ENCODE measurements at places on chromosomes 7 and 10. TPM values are rescaled to one million over a fixed set of nuclear protein-coding genes. Genes with fewer than 3 reads are reported as not detected.

The STAM gene
- total RNA-seq: 13.6 TPM

The WIPF3 gene
- not detected for total RNA-seq

The GPC2 gene
- total RNA-seq: not detected

The SEMA3E gene
- total RNA-seq: not detected

The GHRHR gene
- not detected for total RNA-seq

The GRID2IP gene
- not detected for total RNA-seq

The GNAT3 gene
- total RNA-seq: not detected

The MMD2 gene
- not detected for total RNA-seq

The SPACDR gene
- total RNA-seq: 0.56 TPM

The TMEM236 gene
- not detected for total RNA-seq

The MBL2 gene
- not detected for total RNA-seq

The TMEM270 gene
- total RNA-seq: not detected

The PTPRN2 gene
- total RNA-seq: not detected

The TET1 gene
- 0.82 TPM for total RNA-seq

The RAPGEF5 gene
- total RNA-seq: 1.2 TPM

The LDB3 gene
- not detected for total RNA-seq

The DGKI gene
- total RNA-seq: 0.12 TPM

The ITPRIP gene
- total RNA-seq: 5.6 TPM

The DENND2A gene
- total RNA-seq: 25.4 TPM

The MYOF gene
- total RNA-seq: 75.6 TPM

The IL6 gene
- 5.2 TPM for total RNA-seq

Data from MG63 (cell line).